ENCODE measurements at places on chromosomes 6 and 20.

- DNase-seq = no peak
These were observed 7.9 kb downstream of the RAB32 start for GRCh38 chr6:146551545-146551944.

GRCh38 chr6:33120001-33120400, 44.2 kb downstream of the HLA-DPB1 start:
- DNase-seq = no peak

DNA sequence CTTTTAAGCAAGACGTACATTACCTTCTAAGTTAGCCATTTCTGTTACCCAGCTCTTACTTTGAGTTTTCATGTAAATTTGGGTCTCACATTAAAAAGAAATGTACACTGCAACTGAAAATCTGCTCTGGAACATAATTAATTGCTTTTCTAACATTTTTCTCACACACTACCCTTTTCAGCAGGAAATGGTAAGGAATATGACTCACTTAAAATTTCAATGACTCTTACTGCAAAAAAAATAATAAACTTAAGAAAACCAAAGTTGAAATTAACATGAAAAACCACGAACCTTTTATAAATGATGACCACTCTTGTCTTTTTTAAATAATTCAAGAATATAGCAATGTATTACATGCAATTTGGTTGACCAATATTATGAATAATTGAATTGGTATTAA, 1.3 kb downstream of the CGA start:
- DNase-seq = no peak

DNA sequence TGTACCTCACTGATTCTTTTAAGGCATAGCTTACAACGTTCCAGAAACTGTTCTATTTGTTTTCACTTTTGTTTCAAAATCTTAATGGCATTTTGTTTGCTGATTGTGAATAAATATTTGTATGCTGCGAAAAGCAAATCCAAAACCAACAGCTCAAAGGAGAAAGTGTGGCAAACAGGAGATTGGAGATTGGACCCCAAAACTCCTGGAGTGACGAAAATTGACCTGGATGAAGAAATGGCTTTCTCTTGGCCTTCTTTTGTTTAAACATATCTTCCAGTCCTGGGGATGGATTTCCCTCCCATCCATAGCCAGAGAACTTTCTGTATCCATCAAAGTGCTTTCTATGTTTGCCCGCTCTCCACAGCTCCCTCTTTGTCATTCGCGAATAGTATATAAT, 2.8 kb upstream of the CTCFL start:
- no peak for DNase-seq

DNA sequence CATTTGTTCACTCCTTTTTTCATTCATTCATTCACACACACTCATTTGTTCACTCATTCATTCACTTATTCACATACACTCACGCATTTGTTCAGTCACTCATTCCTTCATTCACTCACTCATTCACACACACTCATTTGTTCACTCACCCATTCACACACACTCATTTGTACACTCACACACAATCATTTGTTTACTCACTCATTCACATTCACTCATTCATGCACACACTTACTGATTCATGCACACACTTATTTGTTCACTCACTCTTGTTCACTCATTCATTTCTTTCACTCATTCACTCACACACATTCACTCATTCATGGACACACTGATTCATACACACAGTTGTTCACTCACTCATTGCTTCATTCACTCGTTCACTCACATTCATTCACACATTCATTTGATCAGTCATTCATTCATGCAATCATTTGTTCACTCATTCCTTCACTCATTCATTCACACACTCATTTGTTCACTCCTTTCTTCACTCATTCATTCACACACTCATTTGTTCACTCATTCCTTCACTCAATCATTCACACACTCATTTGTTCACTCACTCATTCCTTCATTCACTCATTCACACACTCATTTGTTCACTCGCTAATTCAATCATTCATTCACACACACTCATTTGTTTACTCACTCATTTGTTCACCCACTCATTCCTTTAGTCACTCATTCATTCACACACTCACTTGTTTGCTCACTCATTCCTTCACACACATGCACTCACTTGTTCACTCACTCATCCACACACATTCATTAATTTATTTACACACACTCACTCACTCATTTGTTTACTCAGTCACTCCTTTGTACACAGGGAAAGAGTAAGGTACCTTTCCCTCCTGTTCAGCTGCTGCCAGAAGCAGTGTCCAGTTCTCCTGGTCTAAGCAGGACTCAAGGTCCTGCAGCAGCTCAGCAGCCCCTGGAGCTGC, 50.7 kb upstream of the BHLHE23 start:
- no peak for DNase-seq

DNA sequence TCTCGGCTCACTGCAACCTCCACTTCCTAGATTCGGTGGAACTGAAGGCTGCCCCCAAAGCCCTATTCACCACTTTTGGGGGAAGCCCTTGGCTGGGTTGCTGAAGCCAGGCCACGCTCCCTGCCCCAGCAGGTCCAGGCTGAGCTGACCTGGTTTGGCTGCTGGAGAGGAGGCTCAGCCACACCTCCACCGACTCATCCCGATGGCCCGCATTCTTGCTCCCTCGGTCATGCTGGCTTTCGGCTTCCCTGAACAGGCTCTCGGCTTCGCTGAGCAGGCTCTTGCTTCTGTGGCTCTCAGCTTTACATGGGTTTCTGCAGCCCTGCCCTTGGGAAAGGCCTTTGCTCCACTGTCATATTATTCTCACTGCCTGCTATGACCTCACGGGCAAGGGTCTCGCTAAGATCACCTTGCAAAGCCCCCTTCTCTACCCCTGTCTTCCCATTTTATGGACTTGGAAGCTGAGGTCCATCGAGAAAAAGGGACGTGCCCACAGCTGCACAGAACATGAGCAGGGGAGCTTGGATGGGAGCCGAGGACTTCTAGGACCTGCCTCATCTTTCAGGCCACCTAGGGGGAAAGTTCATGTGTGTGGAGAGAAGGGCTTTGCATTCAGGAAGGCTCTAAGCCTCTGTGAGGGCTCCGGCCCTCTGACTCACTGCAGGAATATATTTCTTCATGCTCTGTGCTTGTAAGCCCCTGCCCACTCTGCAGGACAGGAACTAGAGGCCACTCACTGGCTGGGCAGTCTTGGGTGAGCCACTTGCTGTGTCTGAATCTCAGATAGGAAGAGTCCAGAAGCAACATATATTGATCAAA, 15.6 kb downstream of the ARHGAP40 start:
- no peak for DNase-seq

DNA sequence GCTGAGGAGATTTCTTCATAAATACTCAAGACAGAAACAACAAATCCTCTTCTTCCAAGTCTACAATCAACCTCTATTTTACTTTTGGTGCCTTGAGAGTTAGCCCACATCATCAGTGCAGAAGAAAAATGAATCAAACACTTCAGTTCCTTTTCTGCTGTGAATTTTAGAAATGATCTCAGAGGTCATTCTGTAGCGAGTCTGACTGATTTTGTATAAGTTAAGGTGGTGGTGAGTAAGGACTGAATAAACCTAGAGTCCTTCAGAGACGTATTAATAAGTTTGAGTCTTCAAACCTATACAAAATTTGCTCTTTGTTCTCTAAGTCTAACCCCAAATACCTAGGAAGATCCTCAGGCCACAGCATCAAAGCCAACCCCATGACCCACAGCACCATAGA, 33.1 kb upstream of the NT5E start:
- DNase-seq = no peak

GRCh38 chr20:51807720-51808250, 5.5 kb upstream of the SALL4 start:
- no peak for DNase-seq

DNA sequence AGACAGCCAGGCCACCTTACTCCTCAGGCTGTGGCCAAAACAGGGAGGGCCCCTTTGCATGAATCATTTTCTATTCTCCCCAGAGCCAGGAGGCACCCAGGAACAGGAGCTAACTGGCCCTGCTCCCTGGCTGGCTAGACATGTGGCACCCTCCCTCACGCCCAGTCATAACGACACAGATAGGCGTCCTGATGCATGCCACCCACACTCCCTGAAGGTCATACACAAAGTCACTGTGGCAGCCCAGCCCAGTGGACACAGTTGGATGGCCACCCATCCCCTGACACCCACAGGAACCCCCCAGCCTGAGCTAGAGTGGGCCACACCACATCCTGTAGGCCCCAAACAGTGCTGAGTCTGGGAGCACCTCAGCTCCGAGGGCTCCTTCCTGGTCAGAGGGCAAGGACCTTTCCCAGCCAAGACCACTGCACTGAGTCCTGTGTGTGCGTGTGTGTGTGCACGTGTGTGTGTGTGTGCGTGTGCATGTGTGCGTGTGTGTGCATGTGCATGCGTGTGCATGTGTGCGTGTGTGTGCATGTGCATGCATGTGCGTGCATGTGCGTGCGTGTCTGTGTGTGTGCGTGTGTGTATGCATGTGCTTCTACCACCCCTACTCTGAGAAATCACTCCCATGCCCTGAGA, 21.6 kb downstream of the TFEB start:
- no peak for DNase-seq

DNA sequence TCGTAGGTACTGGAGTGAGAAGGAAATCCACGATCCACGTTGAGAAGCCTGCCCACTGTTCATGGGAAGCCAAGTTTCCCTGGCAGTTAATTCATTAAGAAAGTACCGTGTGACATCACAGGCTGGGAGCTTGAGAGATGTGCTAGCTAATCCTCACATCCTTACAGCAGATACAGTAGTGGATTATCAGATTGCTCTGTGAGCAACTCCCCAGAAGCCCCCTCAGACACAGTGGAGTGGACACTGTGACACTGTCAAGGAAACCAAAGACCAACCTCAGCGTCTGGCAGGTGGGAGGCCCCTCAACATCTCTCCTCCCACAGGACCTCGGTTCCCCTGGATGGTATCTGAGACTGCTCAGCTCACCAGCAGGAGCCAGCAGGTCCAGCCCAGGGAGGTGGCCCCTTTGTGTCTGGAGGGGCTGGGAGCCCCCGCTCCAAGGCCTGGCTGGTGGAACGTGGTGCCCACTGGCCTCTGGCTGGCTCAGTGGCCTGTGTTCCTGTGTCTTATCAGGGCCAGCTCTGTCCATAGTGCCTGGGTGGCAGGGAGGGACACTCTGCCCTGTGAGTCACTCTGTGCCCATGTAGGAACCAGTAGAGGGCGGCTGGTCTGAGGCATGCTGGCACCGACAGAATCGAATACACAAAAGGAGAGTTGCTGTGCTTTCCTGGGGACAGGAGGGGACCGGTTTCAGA, 7.2 kb downstream of the PYGB start:
- DNase-seq = no peak

GRCh38 chr6:28747083-28747630, 176.6 kb downstream of the TRIM27 start:
- DNase-seq = no peak

DNA sequence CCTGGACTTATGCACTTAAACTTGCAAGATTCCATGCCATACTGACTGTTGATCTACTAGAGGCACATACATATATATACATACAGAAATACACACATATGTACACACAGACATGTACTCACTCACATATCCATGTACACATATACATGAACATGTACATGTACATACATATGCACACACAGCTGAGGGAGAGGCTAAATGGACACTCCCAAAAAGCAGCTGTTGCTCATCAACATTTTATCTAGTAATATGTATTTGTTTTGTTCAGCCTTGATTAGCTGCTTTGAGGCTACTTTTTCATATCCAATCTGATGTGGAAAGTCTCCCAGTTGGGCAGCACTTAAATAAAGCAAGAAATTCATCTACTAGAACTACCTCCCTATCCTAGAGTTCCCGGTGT, 33.7 kb upstream of the FBXL4 start:
- no peak for DNase-seq

- no peak for DNase-seq
These were observed 1.4 kb upstream of the DAAM2 start for GRCh38 chr6:39790772-39791171.

DNA sequence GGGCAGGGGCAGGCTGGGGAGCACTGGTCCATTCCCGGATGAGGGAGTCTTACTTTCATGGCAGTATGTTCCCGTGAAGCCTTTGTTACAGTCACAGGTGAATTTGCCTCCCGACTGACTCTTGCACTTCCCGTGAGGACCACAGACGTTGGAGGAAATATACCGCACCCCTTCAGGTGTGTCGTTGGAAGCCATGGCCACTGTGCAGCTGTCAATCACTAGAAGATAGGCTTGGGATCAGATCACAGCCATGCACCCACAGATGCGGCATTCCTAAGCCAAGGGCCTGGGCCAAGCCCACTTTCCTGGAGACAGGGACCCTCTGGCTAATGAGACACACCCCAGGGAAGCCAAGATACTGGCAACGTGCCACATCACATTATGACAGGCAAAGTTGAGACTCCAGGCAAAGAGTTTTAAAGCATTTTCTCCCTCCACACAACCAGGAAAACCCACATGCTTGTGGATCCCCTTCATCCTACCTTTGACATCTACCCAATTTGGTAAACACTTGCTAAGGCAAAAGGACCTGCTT, 26.8 kb downstream of the JAG1 start:
- DNase-seq = no peak

DNA sequence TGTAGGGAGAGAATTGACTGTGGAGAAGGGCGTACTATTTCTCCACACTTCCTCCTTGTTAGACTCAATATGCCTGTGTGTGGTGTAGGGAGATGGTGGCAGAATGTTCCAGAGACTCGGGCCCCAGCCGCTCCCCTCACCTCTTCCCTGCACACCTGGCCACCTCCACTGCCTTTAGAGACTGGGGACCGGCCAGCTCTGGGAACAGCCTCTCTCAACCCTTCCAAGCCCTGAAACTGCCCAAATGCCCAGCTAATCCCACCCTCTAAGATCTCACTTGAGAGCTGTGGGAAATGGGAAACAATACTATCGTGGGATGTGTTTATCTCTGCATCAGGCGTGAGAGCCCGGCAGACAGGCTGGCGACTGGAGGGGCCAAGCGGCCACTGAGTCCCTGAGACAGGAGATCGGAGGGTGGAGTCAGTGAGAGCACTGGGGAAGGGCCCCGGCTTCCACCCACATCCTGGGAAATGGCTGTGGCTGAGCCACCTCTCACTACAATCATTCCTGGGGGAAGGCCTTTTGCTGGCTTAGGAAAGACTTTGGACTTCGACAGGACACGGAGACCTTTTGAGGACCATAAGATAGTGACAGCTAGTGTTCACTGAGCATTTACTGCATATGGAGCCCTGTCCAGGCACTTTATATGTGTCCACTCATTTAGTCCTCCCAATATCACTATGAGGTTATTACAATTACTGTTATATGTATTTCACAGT, 31.0 kb upstream of the MRPS18A start:
- DNase-seq = no peak

- DNase-seq = no peak
These were observed 593.5 kb downstream of the MMUT start for GRCh38 chr6:48869595-48869994.

GRCh38 chr6:41692080-41692675, 43.2 kb downstream of the TFEB start:
- no peak for DNase-seq

DNA sequence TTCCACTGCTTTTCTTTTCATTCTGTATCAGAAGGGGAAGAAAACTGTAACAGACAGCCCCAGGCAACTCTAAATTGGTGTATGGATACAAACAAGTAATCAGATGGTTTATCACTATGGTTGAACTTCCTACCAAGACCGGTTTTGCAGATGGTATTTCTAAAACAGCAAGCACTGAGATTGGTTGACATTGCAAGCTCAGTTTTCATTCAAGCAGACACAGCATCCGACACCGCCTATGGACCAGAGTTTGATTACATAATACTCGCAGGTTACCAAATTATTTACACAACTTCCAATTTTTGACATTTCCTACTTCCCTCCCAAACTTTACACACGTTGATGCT, 209.9 kb downstream of the ALDH8A1 start:
- no peak for DNase-seq

Measured in stimulated activated CD4-positive, alpha-beta T cell treated with anti-CD3 and anti-CD28 coated beads, TNF-alpha, amount 100 ng/mL, for 48 hours (primary cell).